ENCODE measurements at places on chromosomes 13 and 19. TPM values are rescaled to one million over a fixed set of nuclear protein-coding genes. Genes with fewer than 3 reads are reported as not detected.

- no peaks in the 10 kb centered on the region for H3K27me3 ChIP-seq
- no peak overlapping the region for H3K4me3 ChIP-seq
- no peak for DNase-seq
- peaks cover 68% of the 10 kb centered on the region for H3K36me3 ChIP-seq
- H3K4me1 ChIP-seq, result peaks cover 27% of the 10 kb centered on the region
- H3K27ac ChIP-seq, result no peak overlapping the region
Measured at GRCh38 chr19:3057275-3057714, 5.0 kb downstream of the TLE5 start.

Gene KLK3
- not detected for total RNA-seq

DNA sequence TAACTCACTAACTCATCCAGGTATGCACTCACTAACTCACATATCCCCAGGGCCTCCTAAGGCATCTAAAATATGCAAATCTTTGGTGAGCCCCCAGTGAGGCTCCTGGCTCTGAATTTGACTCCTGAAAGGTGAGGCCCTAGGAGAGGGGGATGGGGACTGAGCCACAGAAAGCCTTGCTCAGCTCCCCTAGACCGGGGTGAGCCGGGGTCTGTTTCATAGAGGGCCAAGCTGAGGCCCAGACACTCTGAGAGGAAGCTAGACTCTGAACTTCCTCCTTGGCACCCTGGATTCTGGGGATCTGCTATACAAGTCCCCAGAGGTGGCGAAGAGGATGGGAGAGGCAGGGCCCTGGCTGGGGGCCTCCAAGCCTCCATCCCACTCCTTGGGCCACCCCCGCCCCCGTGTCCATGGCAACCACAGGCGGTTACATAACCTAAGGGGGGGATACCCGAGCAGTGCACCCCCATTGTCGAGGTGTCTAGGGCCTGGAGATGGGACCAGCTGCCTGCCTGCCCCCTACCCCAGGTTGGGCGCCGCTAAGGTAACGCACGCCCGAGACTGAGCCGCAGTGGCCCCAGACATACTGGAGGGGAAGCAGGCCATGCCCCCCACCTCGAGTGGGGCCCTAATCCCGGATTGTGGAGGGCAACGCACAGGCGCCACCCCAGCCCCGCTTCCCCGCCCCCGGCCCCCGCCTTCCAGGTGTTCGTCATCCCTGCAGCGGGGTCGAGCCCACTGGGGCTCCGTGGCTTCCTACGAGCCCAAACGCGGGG lies 646 bp downstream of the ABHD8 start:
- H3K27ac ChIP-seq, result no peak overlapping the region
- peak overlapping the region; percentile 68 for H3K4me3 ChIP-seq
- peaks cover 13% of the 10 kb centered on the region for H3K36me3 ChIP-seq
- H3K4me1 ChIP-seq, result peaks cover 23% of the 10 kb centered on the region
- no peaks in the 10 kb centered on the region for H3K27me3 ChIP-seq
- DNase-seq, result no peak

- no peak for DNase-seq
- H3K4me1 ChIP-seq, result peaks cover 5% of the 10 kb centered on the region
- no peak overlapping the region for H3K4me3 ChIP-seq
- no peak overlapping the region for H3K27ac ChIP-seq
- H3K27me3 ChIP-seq, result peaks cover 31% of the 10 kb centered on the region
- H3K36me3 ChIP-seq, result no peaks in the 10 kb centered on the region
Measured at GRCh38 chr19:16272945-16273344, 51.7 kb upstream of the KLF2 start.

GRCh38 chr19:47471733-47472457 lies at the start of gene SLC8A2:
SLC8A2 (minus strand) TSS chr19:47471893; CDS start chr19:47466403, 5,490 bp downstream.
- H3K27ac ChIP-seq, result no peak within 1 kb of the TSS
- peak; percentile 63 for DNase-seq
- H3K27me3 ChIP-seq, result peaks cover 33% of the 10 kb centered on the region
- no peaks in the 10 kb centered on the region for H3K36me3 ChIP-seq

DNA sequence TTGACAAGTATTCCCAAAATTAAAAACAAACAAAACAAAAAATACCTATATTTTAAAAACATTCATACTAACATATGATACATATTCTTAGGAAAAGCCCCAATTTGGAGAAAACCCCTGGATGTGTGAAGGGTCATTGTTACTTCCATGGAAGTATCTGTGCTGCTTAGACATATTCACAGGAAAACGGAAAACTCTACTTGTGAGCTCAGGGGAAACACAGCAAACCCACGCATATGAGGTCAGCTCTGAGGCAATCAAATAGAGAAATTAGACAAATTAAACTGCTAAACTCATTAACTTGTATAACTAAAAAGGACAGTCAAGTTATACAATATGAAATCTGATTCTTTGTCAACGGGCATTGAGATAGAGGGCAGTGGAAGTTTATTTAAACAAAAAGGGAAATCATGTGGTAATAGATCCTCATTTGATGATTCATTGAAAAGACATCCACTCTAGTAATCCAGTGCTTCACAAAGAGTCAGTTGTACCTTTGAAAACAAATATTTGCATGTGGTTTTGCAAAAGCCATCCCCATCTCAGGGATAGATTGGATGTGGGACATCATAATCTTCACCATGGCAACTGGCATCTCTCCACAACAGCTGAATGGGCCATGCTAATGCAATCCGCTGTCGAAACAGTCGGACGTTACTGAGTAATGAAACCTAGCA lies 423.4 kb downstream of the ITGBL1 start:
- no peak overlapping the region for H3K4me3 ChIP-seq
- no peak overlapping the region for H3K27ac ChIP-seq
- no peaks in the 10 kb centered on the region for H3K27me3 ChIP-seq
- H3K36me3 ChIP-seq, result no peaks in the 10 kb centered on the region
- no peaks in the 10 kb centered on the region for H3K4me1 ChIP-seq
- no peak for DNase-seq
